Kidney capillary endothelial cell (primary cell): ENCODE measurements at places on chromosomes 12 and 14.

- no peak for DNase-seq
Observed at GRCh38 chr12:93100610-93101009, 171.5 kb upstream of the EEA1 start.

DNA sequence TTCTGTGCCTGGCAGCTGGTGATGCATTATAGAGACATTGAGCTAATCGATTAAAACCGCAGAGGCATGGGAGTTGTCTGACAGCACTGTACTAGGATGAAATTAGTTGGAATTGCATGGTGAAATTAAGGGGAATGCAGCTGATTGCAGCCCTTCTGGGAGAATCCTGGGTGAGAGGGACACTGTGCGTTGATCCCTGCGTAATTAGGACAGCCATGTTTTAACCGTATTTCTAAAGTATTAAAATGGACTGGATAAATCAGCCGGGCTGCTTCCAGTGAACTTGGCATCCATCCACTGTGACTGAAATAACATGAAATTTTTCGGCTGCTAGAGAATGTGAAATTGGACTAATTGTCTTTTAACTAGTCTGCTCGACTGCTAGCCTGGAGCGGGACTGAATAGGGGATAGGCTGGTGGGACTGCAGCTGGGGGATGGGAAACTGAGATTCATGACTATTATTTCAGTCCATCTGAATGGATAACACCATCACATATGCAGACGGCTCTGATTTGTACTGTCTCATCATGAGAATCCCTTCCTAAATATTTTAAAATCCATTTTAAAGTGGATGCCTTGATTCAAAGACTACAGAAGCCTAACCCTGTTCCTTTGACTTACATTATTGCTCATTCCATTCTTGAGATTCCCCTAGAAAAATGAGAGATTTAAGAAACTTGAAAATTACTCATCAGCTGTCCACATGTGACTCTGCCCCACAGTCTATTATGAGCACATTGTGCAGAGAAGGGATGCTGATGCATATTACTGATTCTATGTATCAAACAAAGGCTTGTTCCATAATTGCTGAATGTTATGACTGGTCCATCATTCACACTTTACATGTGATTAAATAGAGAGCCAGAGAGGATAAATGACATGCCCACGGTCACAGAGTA is 343.9 kb downstream of the NPAS3 start:
- no peak for DNase-seq

DNA sequence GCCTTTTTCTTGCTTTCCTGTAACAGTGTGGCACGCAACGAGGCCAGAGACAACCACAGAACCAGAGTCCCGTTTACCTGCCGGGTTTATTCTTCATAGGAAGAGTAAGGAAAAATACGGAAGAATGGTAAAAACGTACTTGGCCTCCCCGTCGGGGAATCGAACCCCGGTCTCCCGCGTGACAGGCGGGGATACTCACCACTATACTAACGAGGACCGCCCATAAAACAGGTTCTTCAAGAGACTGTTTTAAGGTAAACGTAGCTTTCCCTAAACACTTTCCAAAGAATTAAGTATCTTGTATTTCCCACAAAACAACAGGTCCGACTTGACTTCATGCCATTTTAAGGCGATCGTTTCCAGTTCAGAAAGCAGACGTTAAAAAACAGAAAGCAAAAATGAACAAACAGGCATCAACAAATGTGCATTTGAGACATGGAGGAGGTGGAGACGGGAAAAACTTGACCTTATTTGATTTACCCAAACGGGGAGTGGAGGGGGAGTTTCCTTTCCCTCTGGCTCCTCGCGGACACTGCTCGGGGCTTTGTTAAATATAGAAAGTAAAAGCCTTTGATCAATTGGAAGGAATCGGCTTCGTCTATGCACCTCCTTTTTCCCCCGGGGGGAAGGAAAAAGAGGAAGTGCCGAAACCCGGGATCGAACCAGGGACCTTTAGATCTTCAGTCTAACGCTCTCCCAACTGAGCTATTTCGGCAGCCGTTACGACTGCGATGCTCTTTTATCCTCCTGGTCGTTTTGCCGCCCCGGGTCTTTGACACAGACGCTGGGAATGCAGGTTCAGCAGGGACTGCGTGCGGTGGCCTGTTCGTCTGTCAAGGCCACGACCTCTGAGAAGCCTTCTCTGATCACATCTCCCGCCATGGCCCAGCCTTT is 13.0 kb upstream of the UBC start:
- DNase-seq = peak; percentile 84

DNA sequence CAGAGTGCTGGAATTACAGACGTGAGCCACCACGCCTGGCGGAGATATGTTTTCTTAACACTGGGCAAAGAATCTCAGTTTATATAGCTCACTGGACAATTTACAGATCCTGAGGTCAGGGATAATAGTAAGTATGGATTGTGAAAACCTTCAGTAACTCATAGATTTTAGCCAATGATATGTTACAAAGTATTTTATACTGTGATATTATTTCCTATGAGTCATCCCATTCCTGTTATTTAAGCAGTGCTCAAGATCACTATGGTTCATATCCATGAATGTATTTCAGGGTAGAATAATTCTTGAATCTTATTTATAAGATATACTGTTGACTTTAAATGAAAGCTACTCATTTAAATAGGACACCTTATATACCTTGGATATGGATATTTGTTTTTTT is 107.2 kb downstream of the RAD51B start:
- no peak for DNase-seq

- no peak for DNase-seq
Observed at GRCh38 chr14:58426670-58427280, 556 bp downstream of the TIMM9 start.

DNA sequence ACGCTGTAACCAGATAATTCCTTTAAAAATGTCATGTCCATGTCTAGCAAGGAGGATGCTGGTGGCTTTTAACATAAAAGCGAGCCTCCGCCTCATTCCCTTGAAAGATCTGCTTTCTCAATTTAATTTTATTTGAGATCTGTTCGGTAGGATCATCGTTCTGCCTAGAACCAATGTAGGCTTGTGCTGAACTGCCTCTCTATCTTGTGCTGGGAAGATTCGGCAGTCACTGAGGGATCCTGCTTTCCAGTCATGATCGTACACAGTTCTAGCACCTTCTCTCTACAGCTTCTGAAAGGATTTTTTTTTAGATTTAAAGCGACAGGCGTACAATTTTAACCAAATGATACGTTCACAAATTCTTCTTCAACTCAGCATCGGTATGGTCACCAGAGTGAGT is 54.3 kb downstream of the PEBP1 start:
- DNase-seq = no peak

- no peak for DNase-seq
Observed at GRCh38 chr12:694734-695503, 31.7 kb upstream of the NINJ2 start.

- DNase-seq = no peak
Observed at GRCh38 chr14:99028521-99028920, 243.5 kb downstream of the BCL11B start.

GRCh38 chr14:104697317-104697703 is 7.9 kb downstream of the INF2 start:
- DNase-seq = no peak

DNA sequence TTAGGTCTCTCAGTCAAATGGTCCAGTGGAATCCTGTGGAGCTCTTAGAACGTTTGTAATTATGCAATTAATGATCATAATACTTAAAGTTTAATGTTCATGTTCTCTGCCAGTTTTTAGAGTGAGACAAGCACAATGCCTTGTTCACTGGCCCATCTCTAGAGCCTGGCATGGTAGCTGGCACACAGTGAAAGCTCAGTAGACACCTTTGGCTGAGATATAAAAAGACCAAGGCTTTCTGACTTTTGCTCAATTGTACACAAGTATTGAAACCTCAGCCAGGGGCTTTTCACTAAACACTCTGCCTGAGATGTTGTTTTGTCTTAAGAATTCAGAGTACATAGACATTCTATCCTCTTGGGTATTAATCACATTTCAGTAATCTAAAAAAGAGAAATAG is 241.8 kb upstream of the ATP2B1 start:
- no peak for DNase-seq

GRCh38 chr14:32608857-32609256 is 279.8 kb downstream of the AKAP6 start:
- DNase-seq = no peak

DNA sequence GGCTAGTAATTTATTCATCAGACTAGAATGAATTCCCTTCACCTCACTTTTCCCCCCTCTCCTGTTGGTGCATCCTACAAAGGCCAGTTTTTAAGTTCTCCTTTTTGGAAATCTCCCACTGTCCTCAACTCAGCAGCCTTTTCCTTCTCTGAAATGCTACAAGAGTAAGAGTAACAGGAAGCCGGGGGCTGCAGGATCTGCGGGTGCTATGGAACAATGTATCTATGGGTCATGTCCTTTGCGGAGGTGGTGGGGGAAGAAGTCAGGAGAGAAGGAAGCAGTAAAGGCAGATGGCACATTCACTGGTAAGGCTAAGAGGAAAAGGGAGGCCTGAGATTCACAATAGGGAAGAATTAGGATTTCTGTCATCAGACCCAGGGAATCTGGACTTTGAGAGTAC is 22.2 kb upstream of the TESC start:
- peak; percentile 26 for DNase-seq

GRCh38 chr12:97924122-97924521 is 461.5 kb downstream of the RMST start:
- DNase-seq = no peak

- no peak for DNase-seq
Observed at GRCh38 chr12:31950492-31950891, 8.7 kb upstream of the RESF1 start.

- DNase-seq = no peak
Observed at GRCh38 chr14:20434701-20435581, 1.0 kb downstream of the KLHL33 start.

- no peak for DNase-seq
Observed at GRCh38 chr14:105123064-105123665, 45.4 kb downstream of the JAG2 start.

DNA sequence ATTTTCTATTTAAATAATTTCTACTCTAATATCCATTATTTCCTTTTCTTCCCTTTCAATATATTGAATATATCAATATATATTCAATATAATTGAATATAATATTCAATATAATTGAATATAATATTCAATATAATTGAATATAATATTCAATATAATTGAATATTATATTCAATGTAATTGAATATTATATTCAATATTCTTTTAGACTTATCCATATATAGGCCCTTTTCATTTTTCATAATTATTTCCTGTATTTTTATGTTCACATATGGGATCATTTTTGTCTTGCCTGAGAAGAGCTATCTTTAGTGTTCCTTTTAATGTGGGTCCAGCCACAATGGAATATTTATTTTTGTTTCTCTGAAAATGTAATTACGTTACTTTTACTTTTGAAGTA is 88.9 kb upstream of the ESRRB start:
- no peak for DNase-seq

DNA sequence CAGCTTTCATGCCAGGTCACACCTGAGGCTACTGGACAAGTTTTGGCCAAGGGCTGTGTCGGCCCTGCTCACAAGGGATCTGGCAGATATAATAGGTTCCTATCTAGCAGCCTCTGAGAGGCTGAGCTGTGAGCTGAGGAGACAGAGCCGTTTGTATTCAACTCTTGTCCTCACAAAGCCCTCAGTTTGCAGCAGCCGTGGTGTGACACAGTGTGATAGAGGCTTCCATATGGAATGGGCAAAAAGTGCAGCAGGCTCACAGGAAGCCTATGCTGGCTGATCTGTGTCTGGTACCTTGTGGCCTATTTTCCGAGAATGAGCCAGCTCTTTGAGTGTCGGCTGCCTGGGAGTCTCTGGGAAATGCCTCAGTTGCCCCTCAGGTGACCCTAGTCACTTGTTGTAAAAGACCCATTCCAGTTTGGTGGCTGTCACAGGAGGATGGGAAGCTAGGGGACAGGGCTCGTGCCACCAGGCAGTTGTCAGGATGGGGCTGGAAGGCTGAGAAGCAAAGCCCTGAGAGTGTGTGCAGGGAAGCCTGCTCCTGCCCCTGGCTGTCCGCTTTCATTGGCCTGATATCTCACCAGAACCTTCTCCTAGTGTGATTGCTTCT is 16.1 kb downstream of the VRTN start:
- DNase-seq = no peak

GRCh38 chr14:88227693-88228092 is 95.4 kb downstream of the KCNK10 start:
- no peak for DNase-seq

GRCh38 chr14:67569011-67569650 is 30.9 kb downstream of the PIGH start:
- no peak for DNase-seq

DNA sequence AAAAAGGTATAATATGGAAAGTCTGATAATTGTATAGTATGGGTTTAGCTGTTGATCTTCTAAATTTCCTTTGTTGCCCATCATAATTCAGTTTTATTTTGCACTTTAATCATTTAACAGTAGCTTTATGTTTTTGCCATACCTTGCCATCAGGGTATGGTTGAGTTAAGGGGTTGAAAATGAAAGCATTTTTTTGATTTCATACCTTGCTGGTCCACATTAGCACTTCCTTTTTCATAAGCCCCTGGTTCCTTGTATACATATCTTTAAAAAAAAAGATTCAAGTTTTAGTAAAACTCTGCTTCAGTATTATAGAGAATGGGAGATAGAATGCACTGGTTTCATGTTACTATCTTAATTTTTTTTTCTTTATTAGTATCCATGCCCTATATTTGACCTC is 71.1 kb downstream of the MIPOL1 start:
- no peak for DNase-seq

GRCh38 chr12:122740351-122740750 is 9.7 kb upstream of the HCAR1 start:
- DNase-seq = no peak

- DNase-seq = peak; percentile 56
Observed at GRCh38 chr12:121110211-121110940, 22.3 kb upstream of the P2RX7 start.

DNA sequence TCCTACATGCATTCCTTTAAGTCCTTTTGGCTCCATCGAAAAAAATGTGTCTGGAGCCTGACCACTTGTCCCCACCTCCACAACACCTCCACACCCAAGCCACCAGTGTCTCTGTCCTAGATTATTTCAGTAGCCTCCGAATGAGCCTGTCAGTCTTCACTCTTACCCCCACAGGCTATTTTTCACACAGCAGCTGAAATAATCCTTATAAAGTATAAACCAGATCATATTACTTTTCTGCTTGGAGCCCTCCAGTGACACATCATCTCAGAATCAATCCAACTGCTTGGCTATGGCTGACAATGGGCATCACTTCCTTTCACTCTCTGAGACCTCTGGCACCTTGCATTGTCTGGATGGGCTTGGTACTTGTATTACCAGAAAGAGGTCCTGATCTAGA is 44.9 kb downstream of the BBS10 start:
- no peak for DNase-seq

- no peak for DNase-seq
Observed at GRCh38 chr12:53644133-53644532, 18.0 kb upstream of the ATF7 start.

GRCh38 chr14:97177635-97178034 is 380.5 kb downstream of the VRK1 start:
- no peak for DNase-seq

- DNase-seq = peak; percentile 30
Observed at GRCh38 chr12:22631863-22632463, 7.0 kb downstream of the ETNK1 start.

DNA sequence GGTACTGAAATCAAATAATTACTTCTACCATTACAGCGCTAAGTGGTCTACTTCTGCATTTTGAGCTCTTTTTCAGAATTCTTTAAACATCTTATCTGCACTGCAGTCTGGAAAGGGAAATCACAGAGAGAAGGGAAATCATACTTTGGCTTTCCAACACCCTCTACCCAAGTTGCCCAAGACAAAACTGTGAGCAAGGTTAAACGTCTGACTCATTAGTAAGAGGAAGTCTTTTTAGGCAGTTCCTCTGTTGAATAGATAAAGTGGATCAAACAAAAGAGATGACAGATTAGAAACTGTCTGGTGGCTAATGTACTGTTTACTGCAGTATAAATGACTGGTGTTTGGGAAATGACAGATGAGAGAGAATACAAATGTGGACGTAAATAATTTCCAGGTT is 858.1 kb downstream of the NRXN3 start:
- no peak for DNase-seq
